ENCODE measurements at places on chromosomes 6 and 20.

DNA sequence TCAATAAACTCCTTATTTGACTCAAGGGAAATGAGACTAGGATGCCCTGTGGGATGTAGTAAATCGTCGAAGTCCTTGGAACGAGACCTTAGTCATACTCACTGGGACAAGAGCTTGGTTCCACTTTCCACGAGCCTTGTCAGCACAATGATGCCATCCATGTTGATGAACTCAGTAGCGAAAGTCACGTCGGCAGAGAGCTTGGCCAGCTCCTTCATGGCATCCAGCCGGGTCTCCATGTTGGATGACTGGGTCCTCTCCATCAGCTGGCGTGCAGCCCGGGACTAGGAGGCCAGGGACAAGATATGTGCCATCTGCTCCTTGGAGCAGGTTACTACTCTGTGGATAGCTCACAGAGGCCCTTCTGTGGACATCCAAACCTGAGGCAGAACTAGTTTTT is 17.5 kb downstream of the ELMO2 start:
- DNase-seq = no peak

- no peak for DNase-seq
Observed at GRCh38 chr6:166946125-166946524, 10.2 kb downstream of the RNASET2 start.

DNA sequence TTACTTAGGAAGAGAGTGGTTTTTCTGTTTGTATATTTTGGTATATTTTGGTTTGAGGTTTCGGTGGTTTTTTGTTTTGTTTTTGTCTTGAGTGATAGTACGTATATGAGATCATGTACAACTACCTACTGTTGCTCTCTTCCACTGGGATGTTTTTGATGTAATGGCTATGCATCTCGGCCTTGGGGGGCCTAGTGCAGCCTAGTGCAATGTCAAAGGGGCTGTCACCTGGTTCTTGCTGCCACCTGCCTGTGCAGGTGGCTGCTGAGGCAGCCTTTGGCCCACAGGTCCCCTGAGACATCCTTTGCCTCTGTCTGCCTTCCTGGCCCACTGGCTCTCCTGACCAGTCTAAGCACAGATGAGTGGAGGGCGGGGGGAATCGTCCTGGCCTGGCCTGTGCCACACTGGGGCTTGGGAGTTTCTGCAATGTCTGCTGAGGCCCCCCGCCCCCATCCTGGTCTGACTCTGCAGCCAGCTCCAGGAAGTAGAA is 546.6 kb downstream of the CD83 start:
- peak; percentile 13 for DNase-seq

DNA sequence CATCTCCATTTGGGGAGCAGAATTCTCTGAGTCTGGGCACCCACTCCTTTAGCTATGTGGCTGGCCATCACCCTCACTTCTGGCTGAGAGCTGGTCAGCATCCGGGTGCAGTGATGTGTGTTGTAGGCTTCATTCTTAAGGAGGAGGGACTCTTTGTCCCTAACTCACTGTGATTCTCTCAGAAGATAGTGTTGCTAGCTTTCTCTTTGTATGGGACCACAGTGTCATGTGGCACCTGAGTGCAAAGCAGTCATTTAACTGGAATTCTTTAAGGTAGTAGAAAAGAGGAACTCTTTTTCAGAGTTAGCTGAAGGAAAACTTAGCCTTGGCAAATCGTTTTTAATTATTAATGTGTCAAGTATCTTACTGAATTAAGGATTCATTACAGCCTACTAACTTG is 165.9 kb downstream of the JARID2 start:
- DNase-seq = no peak

GRCh38 chr6:110688661-110689268 is 126.5 kb downstream of the CDK19 start:
- DNase-seq = no peak

DNA sequence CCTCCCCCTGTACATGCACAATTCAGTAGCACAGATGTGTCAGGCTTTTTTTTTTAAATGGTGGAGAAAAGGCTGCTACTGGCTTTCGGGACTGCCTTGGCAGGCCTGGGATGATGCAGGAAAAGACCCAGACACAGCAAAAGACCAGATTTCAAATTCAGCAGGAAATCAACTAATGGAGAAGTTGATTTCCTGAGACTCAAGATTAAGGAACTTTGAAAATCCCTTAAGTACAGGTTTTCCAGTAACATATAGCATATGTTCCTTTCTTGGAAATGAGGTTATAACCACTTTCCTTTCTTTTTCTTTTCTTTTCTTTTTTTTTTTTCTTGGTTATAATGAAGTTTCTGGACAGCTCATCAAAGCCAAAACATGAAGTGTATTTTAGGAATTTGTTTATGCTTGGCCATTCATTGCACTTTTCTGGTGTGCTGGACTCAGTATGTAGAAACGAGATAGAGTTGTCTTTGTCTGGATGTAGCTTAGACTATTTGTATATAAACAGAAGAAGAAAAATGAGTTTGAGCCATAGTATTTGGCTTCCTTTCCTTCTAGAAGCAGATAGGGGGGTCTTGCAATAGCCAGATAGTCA is 119.4 kb downstream of the SASH1 start:
- DNase-seq = no peak

DNA sequence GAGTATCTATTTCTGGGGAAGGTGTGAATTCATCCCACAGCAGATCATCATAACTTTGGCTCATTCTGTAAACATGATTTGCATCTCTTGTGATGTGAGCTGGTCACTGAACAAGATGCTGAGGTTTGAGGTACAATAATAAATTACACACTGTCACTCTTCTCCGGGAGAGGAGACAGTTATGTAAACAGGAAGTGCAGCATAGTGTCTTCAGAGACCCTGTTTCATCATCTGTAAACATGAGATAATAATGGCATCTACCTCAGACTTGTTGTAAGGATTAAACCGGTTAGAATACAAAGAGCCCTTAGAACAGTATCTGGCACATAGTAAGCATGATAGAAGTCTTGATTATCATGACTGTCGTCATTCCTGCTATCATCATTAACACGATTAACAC is 125.2 kb downstream of the TBC1D7 start:
- DNase-seq = no peak

DNA sequence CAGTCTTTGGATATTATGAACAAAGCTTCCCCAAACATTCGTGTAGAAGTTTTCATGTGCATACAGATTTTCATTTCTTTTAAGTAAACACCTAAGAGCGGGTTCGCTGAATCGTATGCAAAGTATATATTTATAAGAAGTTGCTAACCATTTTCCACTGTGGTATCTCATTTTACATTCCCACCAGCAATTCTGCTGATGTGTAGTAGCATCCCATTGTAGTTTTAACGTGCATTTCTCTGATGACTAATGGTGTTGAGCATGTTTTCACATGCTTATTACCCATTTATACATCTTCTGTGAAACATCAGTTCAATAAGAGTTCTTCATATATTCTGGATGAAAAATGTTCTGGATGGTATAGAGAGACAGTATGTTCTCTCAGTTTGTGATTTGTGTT is 97.4 kb downstream of the IYD start:
- DNase-seq = no peak

DNA sequence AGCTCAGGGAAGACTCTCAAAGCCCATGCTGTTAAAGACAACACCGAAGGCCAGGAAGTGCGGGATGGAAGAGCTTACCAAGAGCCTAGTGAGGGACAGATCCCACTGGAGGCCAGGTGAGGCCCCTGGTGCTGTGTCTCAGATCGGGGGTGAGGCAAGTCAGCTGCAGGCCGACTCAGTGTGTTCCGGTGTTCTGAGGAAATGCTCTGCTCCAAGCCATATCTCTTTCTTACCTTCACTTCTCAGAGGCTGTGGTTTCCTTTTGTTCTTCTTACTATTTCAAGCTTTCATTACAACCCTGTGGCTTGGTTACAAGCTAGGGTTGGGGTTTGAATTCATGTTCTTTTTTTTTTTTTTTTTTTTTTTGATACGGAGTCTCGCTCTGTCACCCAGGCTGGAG is 114.3 kb upstream of the ZFP64 start:
- DNase-seq = peak; percentile 16

DNA sequence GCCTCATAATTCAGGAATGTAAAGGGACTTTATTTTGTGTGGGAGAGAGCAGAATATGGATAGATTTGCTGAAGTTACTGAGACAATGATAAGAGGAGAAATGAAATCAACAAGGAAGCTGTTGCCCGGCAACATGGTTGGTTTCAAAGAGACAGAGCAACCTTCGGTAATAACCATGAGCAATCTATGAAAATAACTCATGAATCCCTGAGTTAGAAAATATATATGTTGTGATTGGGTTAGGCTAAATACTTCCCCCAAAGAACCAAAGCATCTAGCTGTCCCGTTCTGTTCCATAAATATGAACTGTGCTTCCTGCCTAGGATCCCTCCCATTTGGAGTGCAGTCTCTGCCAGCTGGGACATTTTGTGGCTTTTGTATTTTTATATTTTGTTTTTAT is 23.1 kb downstream of the SERPINB1 start:
- DNase-seq = no peak

DNA sequence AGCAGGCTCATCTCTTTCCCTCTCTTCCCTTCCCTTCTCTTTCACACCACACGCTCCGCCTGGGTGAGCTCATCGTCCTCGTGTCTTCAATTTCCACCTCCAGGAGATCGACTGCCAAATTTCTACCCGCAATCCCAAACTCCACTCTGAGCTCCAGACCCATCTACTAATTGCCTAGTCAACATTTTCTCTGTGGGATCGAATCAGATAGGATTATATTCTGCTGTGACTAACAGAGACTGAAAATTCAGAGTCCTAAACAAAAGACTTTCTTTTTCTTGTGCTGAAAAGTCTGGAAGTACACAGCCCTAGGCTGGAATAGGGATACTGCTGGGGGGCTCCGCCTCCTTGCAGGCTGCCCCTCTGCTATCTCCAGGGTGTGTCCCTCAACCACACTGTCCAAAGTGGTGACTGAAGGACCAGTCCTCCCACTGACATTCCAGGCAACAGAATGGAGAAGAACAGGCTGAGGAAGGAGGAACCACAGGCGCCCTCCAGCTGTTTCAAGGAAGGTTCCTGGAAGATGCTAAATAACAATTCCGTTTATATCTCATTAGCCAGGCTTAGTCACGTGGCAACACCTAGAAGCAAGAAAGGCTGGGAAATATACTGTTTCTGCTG is 5.0 kb upstream of the HSPA12B start:
- DNase-seq = no peak

- no peak for DNase-seq
Observed at GRCh38 chr6:85321906-85322305, 128.0 kb upstream of the NT5E start.

- no peak for DNase-seq
Observed at GRCh38 chr6:166770216-166771116, 143.4 kb upstream of the RPS6KA2 start.

DNA sequence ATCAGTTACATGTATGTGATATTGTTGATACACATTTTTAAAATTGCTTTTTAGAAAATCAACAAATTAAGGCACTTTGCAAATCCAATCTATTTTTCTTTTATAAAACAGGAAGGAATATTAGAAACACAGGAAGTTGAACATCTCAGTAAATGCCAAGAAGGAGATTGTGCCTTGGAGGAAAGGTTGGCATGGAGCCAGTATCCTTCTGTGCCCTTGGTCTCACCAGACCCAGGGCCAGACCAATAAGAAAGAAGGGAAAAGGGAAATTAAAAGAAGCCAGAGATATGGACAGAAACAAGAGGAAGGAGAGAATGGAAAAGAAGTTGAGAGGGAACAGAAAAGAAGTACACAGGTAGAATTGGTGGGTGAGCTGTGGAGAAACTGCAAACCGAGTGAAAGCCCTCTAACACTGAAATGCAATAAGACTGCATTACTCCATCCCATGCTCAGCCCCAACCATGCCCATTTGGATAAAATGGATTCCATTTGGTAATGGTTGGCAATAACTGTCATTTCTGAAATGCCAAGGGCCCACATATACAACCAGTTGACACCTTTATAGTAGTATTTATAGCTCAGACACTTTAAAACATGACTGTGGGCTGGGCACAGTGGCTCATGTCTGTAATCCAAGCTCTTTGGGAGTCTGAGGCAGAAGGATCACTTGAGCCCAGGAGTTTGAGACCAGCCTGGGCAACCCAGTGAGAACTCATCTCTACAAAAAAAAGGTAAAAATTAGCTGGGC is 133.8 kb downstream of the GMPR start:
- DNase-seq = no peak

DNA sequence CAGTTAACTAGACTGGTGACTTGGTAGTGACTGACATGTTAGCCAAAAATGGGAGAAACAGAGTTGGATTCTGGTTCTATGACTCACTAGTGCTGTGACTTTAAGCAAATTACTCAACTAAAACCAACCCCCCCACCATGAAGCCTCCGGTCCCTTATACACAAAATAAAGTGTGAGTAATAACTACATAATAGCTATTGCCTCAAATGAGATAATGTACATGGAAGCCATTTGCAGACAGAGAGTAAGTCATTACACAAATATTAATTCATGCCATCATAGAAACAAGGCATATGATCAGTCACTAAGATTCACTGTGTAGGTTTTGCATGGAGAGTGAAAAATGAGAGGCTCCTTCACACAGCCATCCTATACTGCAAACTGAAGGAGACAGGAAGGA is 111.9 kb downstream of the HIVEP2 start:
- no peak for DNase-seq

DNA sequence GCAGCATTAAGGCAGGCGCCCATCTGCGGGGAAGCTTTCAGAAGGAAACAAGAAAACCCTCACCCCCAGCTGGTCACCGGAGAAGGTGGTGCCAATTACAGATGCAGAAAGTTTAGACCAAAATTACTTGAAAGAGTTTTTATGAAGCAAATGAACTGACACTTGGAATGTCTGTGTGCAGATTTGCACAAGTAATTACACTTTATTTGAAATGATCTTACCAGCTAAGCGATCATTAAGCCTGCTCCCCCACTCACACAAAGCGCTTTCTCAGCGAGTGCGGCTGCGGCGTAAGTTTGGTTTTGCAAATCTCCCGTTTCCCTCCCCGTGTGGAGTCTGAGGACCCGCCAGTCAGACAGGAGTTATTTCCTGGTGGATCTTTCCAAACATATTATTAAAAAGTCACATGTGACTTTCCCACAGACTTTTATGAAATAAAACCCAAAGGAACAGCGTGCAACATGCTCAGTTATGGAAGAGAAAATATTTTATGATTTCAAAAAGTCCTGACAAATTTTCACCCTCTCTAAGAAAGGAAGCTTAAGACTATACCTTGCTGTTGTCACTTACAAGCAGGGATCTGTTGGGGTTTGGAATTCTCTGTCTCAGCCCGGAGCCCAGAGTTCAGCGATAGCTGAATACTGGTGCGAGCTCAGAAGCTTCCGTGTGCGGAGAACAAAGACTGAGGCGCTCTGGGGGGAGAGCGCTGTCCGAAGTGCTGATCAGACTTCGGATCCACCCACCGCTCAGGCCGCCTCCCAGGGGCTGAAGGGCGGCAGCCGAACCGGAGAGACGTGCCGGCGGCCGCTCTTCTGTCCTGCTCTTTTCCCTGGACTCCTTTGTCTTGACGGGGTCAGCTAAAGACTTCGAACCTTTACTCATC is 2.7 kb upstream of the MYT1 start:
- DNase-seq = no peak

DNA sequence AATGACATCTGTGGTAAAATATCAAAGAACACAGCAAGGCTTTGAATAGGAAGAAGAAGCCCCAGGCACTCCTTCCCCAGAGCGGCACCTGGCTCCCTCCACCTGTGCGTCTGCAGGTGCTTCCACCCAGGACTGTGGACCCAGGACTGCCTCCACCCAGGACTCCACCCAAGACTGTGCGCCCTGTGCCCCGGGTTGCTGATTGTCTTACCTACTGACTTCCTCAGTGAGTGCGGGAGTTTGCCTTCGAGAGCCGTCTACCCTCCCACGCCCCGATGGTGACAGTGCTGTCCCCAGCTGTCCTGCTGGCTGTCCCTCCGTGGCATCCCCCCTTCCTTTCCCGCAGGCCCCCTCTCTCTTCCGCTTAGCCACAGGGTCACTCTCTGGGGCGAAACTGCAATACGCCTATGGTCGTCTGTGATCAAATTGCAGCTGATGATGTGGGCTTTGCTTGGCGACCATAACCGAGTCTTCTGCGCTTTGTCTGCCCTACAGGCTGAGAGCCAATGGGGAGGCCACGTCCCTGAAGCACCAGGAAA is 52.1 kb downstream of the IRF4 start:
- DNase-seq = no peak

Data from stimulated activated naive CD8-positive, alpha-beta T cell treated with anti-CD3 and anti-CD28 coated beads, Interleukin-15, amount 100 ng/mL, for 72 hours (primary cell).